ENCODE measurements at places on chromosomes 7 and 10.

GRCh38 chr7:122677149-122677548, 21.8 kb downstream of the RNF133 start:
- no peak for DNase-seq

DNA sequence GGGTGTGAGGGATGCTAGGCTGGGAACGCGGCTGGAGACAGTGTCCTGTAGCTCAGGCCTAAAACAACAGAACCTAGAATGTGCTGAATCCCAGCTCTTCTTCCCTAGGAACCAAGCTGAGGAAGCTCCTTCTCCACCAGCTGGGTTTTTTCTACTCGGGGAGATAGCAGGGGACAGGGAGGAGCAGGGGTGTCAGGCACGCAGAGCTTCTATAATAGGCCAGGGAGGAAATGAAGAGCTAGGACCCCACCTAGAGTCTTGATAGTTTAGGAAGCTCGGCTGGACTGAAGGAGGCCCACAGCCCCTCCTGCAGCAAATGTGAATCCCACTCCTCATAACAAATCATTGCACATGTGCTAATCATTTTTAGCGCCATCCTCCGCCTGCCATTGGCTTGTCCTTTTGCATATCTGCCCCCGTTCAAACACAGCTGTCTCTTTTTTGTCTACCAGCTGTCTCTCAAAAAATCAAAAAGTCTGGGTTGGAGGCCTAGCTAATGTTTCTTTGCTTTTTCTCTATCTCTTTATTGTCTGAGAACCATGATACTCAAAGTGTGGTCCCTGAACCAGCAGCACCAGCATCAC, 24.1 kb upstream of the FAM180A start:
- DNase-seq, result no peak

DNA sequence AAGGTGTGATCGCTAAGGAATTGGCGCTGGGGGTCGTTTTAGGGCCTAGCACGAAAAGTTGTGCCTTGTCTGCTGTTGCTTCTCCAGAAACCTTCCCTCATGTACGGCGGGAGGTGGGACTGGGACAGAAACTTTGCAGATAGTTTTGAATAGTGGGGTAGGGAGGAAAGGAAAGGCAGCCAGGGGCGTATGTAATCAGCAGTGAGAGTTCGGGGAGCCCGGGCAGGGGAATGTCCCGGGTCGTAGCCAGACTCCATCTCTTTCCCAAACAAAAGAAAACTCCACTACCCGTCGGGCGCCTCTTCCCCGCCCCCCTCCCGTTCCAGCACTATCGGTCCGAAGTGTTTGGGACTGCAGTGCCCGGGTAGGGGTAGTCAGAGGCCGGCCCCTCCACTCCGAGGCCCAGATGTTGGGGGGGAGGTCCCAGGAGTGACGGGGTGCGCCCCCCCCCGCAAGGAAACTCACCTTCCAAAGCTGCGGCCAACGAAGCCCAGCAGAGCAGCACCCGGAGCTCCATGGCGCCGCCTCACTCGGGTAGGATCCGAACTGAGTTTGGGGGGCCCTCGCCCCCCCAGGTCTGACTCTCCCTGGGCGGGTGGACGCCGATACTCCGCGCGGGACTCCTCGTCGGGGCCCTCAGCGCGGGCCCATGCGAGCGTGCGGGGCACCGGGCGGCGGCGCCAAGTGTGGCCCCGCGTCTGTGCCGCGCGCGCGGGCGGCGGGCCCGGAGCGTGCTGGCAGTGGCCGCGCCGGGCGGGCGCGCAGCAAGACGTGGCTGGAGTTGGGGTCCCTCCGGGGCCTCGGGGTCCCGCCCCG, 601 bp downstream of the EPHB4 start:
- DNase-seq, result no peak

- DNase-seq, result no peak
Measured at GRCh38 chr10:25036381-25036780, 20.0 kb downstream of the THNSL1 start.

- DNase-seq, result no peak
Measured at GRCh38 chr7:31815796-31816195, 128.8 kb downstream of the PPP1R17 start.

GRCh38 chr7:31101544-31101943, 49.4 kb downstream of the ADCYAP1R1 start:
- no peak for DNase-seq

GRCh38 chr10:100688201-100688600, 57.2 kb upstream of the PAX2 start:
- no peak for DNase-seq

- no peak for DNase-seq
Measured at GRCh38 chr10:61410353-61411070, 42.7 kb downstream of the TMEM26 start.

DNA sequence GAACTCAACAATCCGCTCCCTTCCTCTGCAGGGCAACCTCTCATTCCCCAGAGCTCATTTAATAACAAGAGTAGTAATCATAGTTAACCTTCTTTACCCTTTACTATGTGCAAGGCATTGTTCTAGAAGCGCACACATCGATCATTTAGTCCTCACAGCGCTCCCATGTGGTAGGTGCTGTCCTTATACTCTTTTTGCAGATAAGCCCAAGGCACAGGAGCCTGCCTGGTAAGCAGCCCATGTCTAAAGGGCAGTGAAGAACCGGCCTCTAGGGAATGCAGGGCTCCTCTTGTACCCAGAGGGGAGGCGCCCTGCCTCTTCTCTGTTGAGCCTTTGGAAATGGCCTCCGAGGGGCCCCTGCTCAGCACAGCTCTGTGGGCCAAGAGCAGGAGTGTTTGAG, 14.3 kb downstream of the CHST3 start:
- DNase-seq, result no peak

DNA sequence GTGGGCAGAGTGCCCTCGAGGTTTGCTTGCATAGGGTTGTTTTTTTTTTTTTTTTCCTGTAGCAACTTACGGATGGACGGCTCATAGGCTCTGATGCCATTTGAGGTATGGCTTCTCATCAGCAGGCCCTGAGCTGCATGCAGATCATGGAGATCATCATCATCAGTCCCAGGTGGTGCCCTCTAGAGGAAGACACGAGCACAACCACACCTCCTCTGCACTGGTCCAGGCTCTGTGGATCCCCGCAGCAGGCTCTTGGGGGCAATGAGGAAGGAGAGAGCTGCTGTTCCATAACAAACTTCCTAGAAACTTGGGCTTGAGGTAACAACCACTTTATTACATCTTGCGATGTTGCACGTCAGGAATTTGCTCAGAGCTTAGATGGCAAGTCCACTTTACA, 132.7 kb upstream of the CXCL12 start:
- DNase-seq, result no peak

Data from GM04504 (cell line).